Lung (tissue), 17 donors: ENCODE measurements at places on chromosomes 6 and 20. TPM values are rescaled to one million over a fixed set of nuclear protein-coding genes. Genes with fewer than 3 reads are reported as not detected.

Gene STMND1
- polyA plus RNA-seq: 5.9 TPM

Gene ZBTB12
- 3.9 TPM for polyA plus RNA-seq

Gene KIAA0408
- polyA plus RNA-seq: 13.0 TPM

Gene CRISP2
- 1.2 TPM for polyA plus RNA-seq

Gene NKAIN4
- not detected for polyA plus RNA-seq

Gene TCF15
- 0.28 TPM for polyA plus RNA-seq

Gene TNXB
- polyA plus RNA-seq: 99.8 TPM

Gene DPPA5
- not detected for polyA plus RNA-seq

Gene PPP1R14C
- polyA plus RNA-seq: 27.9 TPM

Gene SMOC2
- 6.4 TPM for polyA plus RNA-seq

Gene MDFI
- 16.4 TPM for polyA plus RNA-seq

Gene ADGB
- 1.4 TPM for polyA plus RNA-seq

Gene FAM209A
- 0.59 TPM for polyA plus RNA-seq

Gene QKI
- polyA plus RNA-seq: 91.1 TPM

Gene RXRB
- polyA plus RNA-seq: 33.6 TPM

Gene NDRG3
- polyA plus RNA-seq: 15.0 TPM

Gene LY86
- polyA plus RNA-seq: 9.8 TPM
